ENCODE measurements at places on chromosomes 6 and 20. TPM values are rescaled to one million over a fixed set of nuclear protein-coding genes. Genes with fewer than 3 reads are reported as not detected.

Gene SNX21
- 1.7 TPM for total RNA-seq

Gene CCN6
- total RNA-seq, result not detected

Gene NTSR1
- total RNA-seq, result not detected

Gene ASF1A
- 27.3 TPM for total RNA-seq

Gene SLC17A3
- total RNA-seq, result not detected

Gene HLA-DMB
- total RNA-seq, result 587 TPM

Gene AVP
- 7.0 TPM for total RNA-seq

DNA sequence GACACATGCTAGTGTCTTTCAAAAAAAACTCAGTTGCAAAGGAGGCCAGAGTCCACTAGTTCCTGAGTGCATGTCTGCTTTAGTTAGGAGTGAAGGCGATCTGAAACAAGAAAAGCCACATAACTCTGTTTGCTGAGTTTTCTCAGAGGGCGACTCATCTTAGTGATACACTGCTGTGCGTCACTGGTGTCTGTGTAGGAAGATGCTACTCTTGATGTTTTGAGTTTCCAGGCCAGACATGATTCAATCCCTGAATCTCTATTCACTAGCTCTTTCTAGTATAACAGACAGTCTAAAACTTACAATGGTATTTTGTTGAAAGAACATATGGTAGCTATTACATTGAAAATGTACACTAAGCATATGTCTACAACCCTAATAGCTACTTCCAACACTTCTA is 60.9 kb downstream of the GFRAL start:
- DNase-seq, result no peak

- DNase-seq, result no peak
Measured at GRCh38 chr20:5072756-5073659, 46.8 kb downstream of the PCNA start.

DNA sequence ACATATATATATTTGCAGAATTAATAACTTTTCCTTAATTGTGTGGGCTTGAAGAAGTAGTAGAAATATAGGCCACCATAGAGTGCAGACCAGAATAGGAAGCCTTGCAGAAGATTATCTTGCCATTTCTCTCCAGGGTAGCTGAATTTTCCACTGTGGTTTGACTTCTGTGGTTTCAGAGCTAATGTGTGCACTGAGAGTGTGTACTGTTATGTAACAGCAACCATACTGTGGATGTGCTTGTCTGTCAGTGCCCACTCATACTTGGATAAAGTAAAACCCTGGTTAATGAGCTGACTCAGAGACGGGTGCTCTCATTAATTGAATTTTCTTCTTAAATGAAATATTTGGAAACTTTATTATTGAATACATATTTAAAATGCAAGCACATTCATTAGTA is 57.2 kb downstream of the CEP43 start:
- peak; percentile 16 for DNase-seq

DNA sequence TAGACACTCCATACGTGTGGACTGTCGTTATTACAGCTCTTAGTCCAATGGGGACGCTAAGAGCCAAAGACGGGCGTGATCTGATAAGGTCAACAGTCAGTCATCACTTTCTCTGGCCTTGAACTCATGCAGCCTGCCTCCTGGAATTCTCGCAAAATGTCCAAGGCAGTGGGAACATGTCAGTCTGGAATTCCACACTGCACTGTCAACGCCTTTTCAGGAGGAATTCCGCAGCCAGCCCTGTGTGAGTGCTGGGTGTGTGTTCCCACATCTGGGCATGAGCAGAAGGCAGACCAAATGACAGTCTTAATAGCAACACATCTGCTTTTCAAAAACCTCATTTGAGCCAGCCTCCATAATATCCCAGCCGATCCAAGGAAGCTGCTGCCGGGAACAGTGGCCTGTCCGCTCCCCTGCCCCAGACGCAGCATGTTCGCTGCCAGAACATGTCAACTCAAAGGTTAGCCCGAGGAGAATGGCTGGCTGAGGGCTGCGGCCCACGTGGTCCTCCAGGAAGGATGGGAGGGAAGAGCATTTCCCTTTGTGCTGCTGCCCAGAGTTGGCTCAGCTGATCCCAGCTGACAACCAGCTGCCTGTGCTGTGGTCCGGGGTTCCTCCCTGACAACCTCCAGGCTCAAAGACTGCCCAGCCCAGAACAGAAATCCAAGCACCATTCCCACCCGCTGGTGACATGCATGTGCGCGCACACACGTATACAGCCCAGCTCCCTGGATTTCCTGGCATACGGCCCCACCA is 103.1 kb downstream of the SULF2 start:
- DNase-seq, result no peak

DNA sequence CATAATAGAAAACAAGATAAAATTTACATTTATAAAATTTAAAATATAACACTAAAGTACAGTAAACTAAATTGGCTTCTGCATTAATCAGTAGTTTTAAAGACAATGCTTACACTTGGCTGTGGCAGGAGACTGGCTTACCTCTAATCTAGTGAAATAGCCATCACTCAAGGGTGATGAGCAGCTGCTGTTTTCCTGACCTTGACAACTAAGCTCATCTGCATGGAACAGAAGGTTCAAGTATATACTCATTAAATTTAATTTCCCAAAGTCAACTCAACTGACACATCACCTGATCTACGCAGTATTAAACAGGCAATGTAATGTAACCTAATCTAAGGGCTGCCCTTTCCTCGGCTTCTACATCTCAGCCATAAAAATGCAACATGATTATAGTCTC is 14.5 kb downstream of the TMX4 start:
- no peak for DNase-seq

DNA sequence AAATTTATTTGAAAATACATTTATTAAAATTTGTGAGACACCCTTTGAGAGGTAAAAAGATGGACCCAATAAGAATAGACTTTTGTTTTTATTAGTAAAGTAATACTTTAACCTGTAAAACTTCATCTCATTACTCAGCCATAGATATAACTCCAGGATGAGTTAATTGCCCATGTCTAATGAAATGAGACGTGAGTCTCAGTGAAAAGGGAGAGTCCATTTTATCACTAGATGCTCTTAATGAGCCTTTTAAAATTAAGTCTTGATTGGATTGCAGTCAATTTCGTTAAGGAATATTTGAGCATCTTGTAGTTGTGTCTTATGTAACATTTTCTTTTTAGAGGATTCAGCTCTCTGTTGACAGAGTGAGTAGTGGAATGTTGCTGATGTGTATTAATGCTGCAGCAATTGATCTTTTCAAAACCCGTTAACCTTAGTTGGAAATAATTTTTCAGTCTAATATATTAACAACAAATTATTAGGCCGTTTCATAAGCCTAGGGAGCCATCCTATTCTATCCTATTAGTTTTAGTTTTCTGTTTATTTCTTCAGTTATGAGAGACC is 77.3 kb downstream of the QKI start:
- DNase-seq, result no peak

DNA sequence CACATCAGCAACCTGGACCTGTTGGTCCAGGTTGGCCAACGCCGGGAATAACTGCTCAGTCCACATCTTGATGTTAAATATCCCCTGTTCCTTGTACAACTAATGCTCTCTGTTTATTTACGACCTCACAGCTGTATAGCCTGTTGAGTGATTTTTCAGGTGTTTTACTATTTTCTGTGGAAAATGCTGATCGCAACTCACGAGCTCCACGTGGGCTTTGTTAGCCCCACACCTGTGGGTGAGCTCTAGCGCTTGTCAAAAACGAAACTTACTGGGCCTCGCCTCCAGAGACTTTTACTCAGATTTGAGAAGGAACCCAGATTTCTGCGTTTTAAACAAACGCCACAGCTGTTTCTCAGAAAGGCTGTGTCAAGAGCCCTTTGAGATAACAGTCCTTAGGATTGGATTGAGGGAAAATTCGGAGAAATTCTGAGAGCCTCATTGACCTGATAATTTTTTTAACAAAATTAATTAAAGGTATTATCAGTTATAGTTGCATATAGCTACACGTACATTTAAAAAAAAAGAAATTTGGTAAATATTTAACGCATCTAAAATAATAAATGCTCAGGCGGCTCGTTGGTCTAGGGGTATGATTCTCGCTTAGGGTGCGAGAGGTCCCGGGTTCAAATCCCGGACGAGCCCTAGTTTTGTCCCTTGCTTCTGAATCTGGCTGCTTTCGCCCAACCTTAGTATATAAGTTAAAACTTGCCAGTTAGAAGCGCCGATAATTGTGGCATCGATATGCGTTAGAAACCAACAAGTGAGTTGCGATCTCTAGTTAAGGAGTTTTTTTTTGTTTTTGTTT is 16.7 kb downstream of the HMGN4 start:
- peak; percentile 82 for DNase-seq

DNA sequence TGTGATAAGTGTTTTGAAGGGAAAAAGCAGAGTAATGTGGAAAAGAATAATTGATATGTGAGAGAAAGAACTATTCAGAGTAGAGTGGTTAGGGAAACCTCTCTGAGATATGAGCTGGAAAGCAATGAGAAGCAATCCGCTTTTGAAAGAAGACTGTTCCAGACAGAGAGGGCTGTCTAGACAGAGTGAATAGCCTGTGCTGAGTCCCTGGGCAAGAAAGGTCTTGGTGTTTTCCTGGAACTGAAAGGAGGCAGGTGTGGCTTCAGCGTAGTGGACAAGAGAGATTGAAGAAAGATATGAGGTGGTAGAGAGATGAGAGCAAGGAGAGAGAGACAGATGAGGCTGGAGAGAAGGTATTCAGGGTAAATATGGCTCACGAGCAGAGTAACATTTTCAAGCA is 190.8 kb downstream of the UBE3D start:
- DNase-seq, result no peak

DNA sequence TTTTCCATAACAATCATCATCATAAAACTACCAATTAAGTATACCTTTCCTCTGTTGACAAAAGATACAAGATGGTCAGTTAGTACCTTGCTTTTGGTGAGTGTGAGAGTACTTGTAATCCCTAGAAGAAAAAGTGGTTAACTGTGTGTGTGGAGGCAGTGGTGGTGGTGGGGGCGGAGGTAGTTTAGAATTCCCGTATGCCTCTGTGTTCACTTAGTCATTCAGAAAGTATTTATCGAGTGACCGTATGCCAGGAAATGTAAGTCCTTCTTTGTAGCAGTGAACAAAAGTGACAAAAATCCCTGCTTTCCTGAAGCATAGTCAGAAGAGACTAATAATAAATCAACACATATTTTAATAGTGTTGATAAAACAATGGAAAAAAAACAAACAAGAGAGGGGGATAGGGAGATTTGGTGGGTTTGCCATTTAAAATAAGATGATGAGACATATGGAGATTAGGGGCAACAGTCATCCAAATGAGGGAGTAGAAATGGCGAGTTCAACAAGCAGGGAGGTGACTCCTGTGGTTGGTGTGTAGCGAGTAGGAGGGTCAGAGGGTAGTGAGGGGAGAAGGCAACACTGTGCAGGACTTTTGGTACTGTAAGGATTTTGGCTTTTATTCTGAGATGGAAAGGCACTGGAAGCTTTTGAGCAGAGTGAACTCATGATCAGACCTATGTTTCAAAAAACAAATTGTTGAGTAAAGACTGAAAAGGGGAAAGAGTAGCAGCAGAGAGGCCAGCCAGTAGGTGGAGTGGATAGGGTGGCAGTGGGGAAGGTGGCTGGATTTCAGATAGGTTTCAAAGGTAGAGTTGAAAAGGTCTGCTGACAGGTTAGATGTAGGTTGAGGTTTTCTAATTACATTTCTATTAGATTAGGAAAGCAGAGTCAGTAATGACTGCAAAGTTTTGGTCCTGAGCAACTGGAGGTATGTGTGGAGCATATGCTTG is 40.3 kb upstream of the SIM1 start:
- DNase-seq, result no peak

- DNase-seq, result no peak
Measured at GRCh38 chr6:13044390-13044789, 283.9 kb downstream of the TBC1D7 start.

DNA sequence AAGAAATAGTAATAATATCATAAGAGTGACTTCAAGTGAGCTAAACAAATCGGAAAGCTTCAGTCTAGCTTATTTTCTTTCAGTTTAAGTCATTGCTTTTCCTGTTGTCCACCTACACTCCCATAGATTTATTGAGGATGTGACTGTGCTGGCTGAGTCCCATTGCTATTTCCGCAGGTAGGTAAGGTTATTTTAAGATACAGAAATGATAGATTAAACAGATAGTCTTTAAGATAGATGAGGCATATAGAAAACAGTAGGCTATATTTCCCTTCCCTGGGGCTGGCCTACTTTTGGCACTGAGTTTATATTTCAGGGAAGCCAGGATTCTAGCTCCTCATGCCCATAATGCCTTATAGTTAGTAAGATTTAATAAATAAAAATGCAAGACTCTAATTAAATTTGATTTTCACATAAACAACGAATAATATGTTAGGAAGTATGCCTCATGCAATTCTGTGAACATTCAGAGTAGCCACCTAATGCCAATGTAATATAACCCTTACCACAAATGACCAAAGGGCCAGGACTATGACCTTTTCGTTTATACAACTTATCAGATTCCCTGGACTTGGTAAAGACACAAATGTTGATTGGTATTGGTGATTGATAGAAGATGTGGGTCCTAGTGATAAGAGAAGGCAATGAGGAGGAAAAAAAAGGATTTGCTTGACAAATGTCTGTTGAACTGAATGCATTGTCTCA is 1079.3 kb downstream of the EPHA7 start:
- no peak for DNase-seq

- DNase-seq, result no peak
Measured at GRCh38 chr20:32329817-32330554, 28.1 kb upstream of the ASXL1 start.

DNA sequence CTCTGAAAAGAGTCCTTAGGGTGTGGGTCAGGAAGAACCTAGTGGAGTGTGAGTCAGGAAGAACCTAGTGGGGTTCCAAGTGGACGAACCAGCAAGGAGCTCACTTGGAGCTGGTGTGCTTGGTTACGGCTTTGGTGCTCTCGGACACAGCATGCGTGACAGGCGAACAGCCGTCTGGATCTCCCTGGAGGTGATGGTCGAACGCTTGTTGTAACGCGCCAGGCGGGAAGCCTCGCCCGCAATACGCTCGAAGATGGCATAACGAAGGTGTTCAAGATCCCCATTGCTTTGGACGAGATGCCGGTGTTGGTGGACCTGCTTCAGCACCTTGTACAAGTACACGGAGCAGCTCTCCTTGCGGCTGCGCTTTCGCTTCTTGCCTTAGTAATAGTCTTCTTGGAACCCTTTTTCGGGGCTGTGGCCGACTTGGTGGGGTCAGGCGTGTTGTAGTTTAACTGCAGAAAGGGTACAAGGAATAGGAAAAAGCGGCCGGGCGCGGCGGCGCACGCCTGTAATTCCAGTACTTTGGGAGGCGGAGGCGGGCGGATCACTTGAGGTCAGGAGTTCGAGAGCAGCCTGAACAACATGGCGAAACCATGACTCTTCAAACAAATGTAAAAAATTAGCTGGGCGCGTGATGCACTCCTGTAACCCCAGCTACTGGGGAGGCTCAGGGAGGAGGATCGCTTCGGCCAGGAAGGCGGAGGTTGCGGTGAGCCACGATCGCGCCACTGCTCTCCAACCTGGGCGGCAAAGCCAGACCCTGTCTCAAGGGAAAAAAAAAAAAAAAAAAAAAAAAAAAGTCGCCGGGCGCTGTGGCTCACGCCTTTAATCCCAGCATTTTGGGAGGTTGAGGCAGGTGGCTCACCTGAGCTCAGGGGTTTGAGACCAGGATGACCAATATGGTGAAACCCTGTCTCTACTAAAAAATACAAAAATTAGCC is 48.0 kb downstream of the OR2B2 start:
- DNase-seq, result peak; percentile 55

Measured in B cell (primary cell).